ENCODE measurements at places on chromosomes 6 and 20.

- H3K36me3 ChIP-seq, result no peaks in the 10 kb centered on the region
- no peak overlapping the region for H3K4me3 ChIP-seq
- DNase-seq, result no peak
- no peaks in the 10 kb centered on the region for H3K4me1 ChIP-seq
- H3K27ac ChIP-seq, result no peak overlapping the region
Measured at GRCh38 chr20:9995510-9996272, 39.1 kb upstream of the ANKEF1 start.

GRCh38 chr6:36827261-36828079, 11.8 kb downstream of the CPNE5 start:
- peak overlapping the region; percentile 79 for H3K27ac ChIP-seq
- H3K36me3 ChIP-seq, result no peaks in the 10 kb centered on the region
- DNase-seq, result no peak
- no peak overlapping the region for H3K4me3 ChIP-seq
- H3K4me1 ChIP-seq, result peaks cover 14% of the 10 kb centered on the region

GRCh38 chr6:31865205-31866118, 2.8 kb upstream of the NEU1 start:
- no peak overlapping the region for H3K27ac ChIP-seq
- no peaks in the 10 kb centered on the region for H3K27me3 ChIP-seq
- peaks cover 20% of the 10 kb centered on the region for H3K4me1 ChIP-seq
- H3K36me3 ChIP-seq, result no peaks in the 10 kb centered on the region
- no peak for DNase-seq
- H3K4me3 ChIP-seq, result peak overlapping the region; percentile 17

- no peak overlapping the region for H3K4me3 ChIP-seq
- H3K4me1 ChIP-seq, result peaks cover 15% of the 10 kb centered on the region
- no peaks in the 10 kb centered on the region for H3K36me3 ChIP-seq
- H3K27ac ChIP-seq, result no peak overlapping the region
- no peak for DNase-seq
Measured at GRCh38 chr6:104404377-104404776, 455.3 kb downstream of the HACE1 start.

DNA sequence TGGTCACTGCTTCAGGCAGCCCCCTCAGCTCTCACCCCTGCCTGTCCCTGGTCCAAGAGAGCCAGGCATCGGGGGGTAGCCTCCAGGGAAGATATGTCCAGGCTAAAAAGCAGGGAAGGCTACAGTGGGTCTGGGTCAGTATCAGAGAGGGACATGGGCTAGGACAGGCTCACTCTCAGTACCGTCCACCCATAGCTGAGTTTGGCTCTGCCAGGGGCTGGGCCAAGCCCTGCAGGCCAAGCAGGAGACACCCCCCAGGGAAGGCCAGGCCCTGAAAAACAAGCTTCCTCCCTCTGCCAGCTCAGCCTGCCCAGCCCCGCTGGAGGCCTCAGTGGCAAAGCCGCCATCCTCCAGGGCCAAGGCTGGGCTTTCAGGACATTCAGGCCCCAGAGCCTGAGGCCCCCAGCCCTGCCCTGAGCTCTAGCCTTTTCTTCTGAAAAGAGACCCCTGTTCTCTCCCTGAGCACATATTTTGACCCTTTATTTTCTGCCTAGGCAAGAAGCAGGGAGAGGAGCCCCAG, 28.6 kb upstream of the TGM2 start:
- no peaks in the 10 kb centered on the region for H3K4me1 ChIP-seq
- H3K36me3 ChIP-seq, result peaks cover 2% of the 10 kb centered on the region
- H3K4me3 ChIP-seq, result no peak overlapping the region
- DNase-seq, result no peak
- H3K27me3 ChIP-seq, result no peaks in the 10 kb centered on the region
- H3K27ac ChIP-seq, result no peak overlapping the region

DNA sequence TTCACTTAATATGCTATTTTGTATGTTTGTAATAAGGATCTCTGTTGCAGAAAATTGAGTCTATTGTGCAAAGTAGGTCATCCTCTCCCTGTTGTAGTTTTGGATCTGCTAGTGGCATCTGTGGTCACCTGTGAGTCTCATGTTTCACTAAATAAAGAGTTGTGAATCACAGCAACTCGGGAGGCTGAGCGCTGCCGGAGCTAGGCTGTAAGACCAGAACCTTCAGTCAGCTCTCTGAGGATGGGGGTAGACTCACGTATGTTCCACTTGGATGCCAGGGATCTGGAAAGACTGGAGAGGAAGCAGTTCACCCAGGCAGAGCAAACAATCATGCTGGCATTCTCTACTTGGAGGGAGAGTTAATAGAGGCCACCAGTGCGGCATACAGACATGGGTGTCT, 187.3 kb upstream of the FOXA2 start:
- peaks cover 10% of the 10 kb centered on the region for H3K27me3 ChIP-seq
- no peak overlapping the region for H3K27ac ChIP-seq
- H3K36me3 ChIP-seq, result no peaks in the 10 kb centered on the region
- no peak for DNase-seq
- H3K4me1 ChIP-seq, result peaks cover 19% of the 10 kb centered on the region

DNA sequence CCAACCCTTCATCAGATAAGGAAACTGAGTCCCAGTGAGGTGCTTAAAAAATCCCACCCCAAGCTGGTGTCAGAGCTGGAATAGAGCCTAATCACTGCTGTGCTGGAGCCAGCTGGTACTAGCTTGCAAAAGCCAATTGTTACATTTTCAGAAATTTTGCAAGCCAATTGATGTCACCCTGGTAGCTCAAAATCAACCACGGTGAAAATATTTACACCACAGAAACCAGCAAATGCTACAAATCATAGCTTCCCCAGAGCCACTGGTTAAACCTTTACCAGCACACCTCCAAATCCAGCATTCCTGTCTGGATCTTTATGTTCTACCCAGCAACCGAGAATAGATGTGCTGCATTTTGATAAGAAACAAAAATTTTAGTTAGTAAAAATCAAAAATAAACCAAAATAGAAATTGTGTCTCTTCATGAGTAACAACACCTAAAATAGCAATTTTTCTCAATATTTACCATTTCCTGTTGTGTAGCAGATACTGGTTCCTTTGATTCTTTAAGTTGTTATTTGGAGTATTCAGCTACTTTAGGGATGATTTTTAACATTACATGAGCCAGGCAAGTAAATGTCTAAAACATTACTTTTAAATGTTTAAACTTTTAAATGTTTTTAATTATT, 7.2 kb upstream of the LCA5 start:
- H3K36me3 ChIP-seq, result peaks cover 37% of the 10 kb centered on the region
- peaks cover 57% of the 10 kb centered on the region for H3K4me1 ChIP-seq
- H3K4me3 ChIP-seq, result peak overlapping the region; percentile 26
- H3K27ac ChIP-seq, result peak overlapping the region; percentile 97
- DNase-seq, result no peak

- H3K4me1 ChIP-seq, result peaks cover 2% of the 10 kb centered on the region
- DNase-seq, result no peak
- peaks cover 7% of the 10 kb centered on the region for H3K36me3 ChIP-seq
- no peaks in the 10 kb centered on the region for H3K27me3 ChIP-seq
- no peak overlapping the region for H3K4me3 ChIP-seq
Measured at GRCh38 chr6:353642-354614, 37.6 kb upstream of the IRF4 start.

- peaks cover 6% of the 10 kb centered on the region for H3K27me3 ChIP-seq
- peaks cover 27% of the 10 kb centered on the region for H3K4me1 ChIP-seq
- no peak overlapping the region for H3K27ac ChIP-seq
- no peaks in the 10 kb centered on the region for H3K36me3 ChIP-seq
- no peak overlapping the region for H3K4me3 ChIP-seq
- no peak for DNase-seq
Measured at GRCh38 chr6:15839969-15840541, 177.2 kb upstream of the DTNBP1 start.

- peaks cover 55% of the 10 kb centered on the region for H3K36me3 ChIP-seq
- DNase-seq, result no peak
- no peak overlapping the region for H3K4me3 ChIP-seq
- H3K4me1 ChIP-seq, result no peaks in the 10 kb centered on the region
- no peaks in the 10 kb centered on the region for H3K27me3 ChIP-seq
- no peak overlapping the region for H3K27ac ChIP-seq
Measured at GRCh38 chr20:1127840-1128239, 9.4 kb downstream of the PSMF1 start.

GRCh38 chr6:42410861-42411260, 40.9 kb downstream of the TRERF1 start:
- DNase-seq, result no peak
- H3K27ac ChIP-seq, result no peak overlapping the region
- H3K4me1 ChIP-seq, result peaks cover 18% of the 10 kb centered on the region
- H3K36me3 ChIP-seq, result peaks cover 4% of the 10 kb centered on the region

DNA sequence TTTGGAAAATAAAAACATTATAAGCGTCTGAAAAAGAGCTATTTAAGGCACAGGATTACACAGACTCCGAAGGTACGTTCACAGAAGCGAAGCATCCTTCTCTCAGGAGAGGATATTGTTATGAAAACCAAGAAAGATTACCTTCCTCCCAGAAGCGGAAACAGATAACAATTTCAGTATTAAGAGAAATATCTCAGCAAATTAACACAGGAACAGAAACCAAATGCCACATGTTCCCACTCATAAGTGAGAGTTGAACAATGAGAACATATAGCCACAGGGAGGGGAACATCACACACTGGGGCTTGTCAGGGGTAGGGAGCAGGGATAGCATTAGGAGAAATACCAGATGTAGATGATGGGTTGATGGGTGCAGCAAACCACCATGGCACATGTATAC, 109.7 kb downstream of the CDK19 start:
- no peak overlapping the region for H3K4me3 ChIP-seq
- no peak overlapping the region for H3K27ac ChIP-seq
- H3K36me3 ChIP-seq, result peaks cover 7% of the 10 kb centered on the region

DNA sequence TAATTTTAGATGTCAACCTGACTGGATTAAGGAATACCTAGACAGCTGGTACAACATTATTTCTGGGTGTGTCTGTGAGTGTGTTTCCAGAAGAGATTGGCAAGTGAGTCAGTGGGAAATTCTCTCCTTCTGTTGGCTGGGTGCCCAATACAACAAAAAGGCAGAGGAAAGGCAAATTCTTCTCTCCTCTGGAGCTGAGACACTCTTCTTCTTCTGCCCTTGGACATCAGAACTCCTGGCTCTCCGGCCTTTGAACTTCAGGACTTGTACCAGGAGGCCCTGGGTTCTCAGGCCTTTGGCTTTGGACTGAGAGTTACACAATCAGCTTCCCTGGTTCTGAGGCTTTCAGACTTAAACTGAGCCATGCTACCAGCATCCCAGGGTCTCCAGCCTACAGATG, 7.8 kb upstream of the BTN3A1 start:
- H3K27me3 ChIP-seq, result peaks cover 15% of the 10 kb centered on the region
- no peak for DNase-seq
- H3K4me1 ChIP-seq, result peaks cover 20% of the 10 kb centered on the region
- peaks cover 39% of the 10 kb centered on the region for H3K36me3 ChIP-seq

DNA sequence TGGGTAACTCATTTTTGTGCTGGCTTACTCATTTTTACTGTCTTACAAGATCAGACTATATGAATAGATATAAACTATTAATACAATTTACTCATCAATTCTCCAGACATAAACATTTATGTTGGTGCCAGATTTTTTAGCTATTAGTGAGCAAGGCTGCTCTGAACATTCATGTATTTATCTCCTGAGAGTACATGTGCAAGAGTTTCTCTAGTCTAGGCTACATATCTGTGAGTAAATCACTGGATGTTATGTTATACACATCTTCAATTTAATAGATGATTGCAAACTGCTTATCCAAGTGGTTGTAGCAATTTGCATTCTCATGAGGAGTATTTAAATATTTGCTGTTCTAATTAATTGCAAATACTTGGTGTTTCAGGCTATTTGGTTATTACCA, 687.1 kb downstream of the PTPRT start:
- H3K36me3 ChIP-seq, result no peaks in the 10 kb centered on the region
- no peak for DNase-seq
- peaks cover 4% of the 10 kb centered on the region for H3K27me3 ChIP-seq
- H3K27ac ChIP-seq, result no peak overlapping the region
- H3K4me3 ChIP-seq, result no peak overlapping the region

- no peaks in the 10 kb centered on the region for H3K27me3 ChIP-seq
- DNase-seq, result no peak
- peaks cover 26% of the 10 kb centered on the region for H3K4me1 ChIP-seq
- H3K27ac ChIP-seq, result no peak overlapping the region
- no peak overlapping the region for H3K4me3 ChIP-seq
- peaks cover 9% of the 10 kb centered on the region for H3K36me3 ChIP-seq
Measured at GRCh38 chr20:53097371-53097770, 125.2 kb downstream of the TSHZ2 start.
